Nucleus accumbens (tissue), 56 donors: ENCODE measurements at places on chromosomes 11 and 22.

DNA sequence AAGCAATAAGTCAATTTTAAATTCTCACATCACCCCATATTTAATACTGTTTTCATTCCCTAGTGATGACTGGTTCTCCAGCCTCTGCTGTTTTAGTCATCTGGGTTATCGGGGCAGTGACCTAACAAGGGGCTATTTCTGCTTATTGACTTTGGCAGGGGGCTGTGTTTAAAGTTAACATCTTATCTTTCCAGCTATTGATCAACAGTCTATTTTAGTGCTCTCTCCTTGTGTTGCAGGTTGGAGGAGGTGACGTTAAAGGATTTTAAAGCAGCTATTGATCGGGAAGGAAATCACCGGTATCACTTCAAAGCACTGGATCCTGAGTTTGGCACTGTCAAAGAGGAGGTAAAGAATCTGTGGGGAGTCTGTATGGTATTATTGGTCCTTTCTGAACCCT lies 7.7 kb upstream of the DLAT start:
- no peak for DNase-seq

DNA sequence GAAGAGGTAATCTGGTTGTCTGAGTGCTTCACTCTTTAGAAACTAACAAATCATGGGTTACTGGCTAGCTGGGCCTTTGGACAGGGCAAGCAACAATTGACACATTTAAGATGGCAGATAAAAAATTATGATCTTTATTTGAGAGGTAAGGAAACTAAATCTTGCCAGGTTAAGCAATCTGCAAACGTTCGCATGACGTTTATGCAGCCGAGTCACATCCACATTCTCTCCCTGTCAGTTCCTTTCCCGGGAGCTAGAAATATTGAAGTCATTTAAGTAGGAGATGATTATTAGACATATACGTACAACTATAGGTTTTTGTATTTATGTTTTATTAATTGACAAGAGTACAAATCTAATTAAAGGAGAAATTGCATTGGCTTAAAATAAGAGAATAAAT lies 57.4 kb upstream of the RCN1 start:
- no peak for DNase-seq

DNA sequence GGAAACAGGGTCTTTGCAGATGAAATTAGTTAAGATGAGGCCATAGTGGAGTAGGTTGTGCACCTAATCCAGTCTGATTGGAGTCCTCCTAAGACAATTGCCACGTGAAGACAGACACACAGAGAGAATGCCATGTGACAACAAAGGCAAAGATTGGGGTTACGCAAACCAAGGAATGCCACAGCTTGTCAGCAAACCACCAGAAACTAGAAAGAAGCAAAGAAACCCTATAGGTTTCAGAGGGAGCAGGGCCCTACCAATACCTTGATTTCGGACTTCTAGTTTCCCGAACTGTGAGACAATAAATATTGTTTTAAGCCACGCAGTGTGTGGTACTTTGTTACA lies 8.2 kb upstream of the LAYN start:
- DNase-seq: no peak

DNA sequence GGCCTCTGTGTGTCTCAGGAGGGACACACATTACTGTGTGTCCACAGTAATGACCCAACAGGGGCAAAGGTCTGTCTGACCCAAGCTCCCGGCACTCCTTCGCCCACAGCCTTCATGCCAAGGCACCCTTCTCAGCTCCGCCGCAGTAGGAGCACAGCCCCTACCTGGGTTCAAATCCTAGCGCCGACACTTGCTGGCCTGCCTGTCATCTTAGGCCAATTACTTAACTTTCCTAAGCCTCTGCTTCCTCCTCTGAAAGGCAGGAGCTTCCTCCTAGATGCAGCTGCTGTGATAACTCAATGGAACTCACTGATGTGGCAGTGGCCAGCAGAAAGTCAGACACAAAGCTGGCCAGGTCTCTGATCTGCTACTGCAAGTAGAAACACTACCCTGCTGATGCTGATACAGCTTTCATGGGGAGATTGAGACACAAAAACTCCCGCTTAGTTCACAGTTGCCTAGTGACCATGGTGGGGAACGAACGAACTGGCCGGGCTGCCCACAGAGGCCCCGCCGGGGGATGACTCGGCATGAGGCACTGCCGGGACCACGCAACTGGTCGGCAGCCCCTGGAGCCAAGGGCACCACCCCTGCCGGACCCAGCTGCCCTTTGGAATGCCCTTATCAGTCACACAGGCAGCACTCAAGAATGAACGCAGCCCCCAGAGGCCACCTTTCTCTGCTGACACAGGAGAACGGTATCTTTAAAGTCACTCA lies 8.1 kb downstream of the EHD1 start:
- DNase-seq: no peak

DNA sequence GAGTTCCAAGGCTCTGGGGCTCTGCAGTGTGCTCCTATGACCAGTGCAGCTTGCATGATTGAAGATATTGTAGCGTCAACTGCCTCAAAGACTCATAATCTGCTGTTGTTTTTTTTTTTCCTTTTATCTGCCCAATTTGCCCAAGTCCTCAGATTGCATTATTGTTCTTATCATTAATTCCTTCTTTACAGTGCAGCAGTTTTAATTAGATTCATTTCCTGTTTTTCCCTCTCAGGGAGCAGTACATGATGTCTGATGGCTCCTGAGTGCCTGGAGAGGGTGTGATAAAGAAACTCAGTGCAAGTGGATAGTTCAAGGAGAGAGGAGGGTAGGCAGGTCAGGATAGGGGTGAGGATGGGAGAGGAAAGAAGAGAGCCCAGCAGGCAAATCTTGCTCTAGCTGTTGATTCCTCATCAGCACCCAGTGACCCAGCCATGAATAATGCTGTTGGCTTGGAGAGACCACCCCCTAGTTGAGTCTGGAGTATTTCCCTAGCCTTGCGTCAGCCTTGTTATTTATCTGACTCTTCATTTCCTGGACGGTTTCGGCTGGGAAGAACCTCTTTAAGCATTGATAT lies 219.6 kb upstream of the SESN3 start:
- DNase-seq: no peak

GRCh38 chr11:70924108-70924507 lies 328.3 kb downstream of the SHANK2 start:
- DNase-seq: no peak

- no peak for DNase-seq
Observed at GRCh38 chr11:10091314-10092045, 202.5 kb downstream of the SBF2 start.

GRCh38 chr11:93653080-93653479 lies 8.4 kb upstream of the CEP295 start:
- no peak for DNase-seq

- DNase-seq: no peak
Observed at GRCh38 chr11:14300661-14301304, 58.2 kb downstream of the RRAS2 start.

- DNase-seq: no peak
Observed at GRCh38 chr11:69999721-70000120, 78.4 kb upstream of the ANO1 start.

DNA sequence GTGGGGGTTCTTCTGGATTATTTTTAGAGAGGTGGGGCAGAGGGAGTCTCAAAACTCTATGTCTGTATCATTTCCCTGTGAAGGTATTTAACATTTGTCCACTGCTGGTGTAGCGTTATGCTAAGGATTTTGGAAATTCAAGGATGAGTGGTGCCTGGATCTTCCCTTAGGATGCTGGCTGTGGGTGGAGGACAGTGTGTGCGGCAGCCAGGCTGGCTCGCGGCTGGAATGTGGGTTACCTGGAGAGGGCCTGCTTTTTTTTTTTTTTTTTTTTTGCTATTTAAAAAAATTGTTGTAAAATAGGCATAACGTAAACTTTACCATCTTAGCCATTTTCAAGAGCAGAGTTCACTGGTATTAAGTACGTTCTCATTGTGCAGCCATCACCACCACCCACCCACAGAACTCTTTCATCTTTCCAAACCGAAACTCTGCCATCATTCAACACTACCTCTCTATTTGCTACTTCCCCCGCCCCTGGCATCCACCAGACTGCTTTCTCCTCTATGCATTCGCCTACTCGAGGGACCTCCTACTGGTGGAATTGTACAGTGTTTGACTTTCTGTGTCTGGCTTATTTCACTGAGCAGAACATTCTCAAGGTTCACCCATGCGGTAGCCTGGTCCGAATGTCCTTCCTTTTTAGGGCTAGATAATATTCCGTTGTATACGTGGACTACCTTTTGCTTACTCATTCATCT lies 67.1 kb downstream of the PARVB start:
- no peak for DNase-seq

GRCh38 chr11:29527391-29527936 lies 489.4 kb downstream of the KCNA4 start:
- no peak for DNase-seq

DNA sequence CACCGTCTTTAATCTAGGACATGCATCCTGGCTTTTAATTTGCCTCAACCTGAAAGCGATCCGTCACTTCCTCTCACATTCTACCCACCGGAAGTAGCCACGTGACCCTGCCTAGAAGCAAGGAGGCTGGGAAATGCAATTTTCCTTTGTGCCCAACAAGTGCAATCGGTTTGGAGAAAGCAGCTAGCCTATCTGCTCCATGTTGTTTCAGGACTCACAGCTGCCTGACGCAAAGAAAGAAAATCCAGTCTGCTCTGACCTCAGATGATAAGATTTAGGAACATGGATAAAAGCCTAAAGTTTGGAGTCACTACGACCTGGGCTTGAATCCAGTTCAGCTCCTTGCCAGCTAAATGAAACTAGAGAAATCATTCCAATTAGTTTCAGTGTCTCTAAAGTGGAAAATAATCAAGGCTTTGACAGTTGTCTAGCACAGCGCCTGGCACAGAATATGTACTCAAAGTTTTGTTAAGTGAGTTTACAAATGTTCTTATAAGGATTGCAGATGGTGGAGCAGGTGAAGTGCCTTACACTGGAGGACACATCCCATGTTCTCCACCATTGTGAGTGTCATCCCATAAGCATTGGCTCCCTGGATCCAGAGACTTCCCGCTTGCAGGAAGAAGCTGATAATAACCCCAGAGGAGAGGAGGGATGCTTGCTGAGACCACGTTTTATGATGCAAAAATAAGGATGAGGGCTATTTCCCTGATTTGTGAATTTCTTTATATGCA lies 553.7 kb downstream of the MN1 start:
- DNase-seq: no peak

- no peak for DNase-seq
Observed at GRCh38 chr22:22689621-22690345, 45.4 kb downstream of the GGTLC2 start.

GRCh38 chr11:1484695-1485503 lies 1.7 kb downstream of the MOB2 start:
- no peak for DNase-seq

GRCh38 chr11:61837411-61838005 lies 9.4 kb downstream of the FADS2 start:
- DNase-seq: no peak

GRCh38 chr11:88284336-88285050 lies 53.0 kb downstream of the CTSC start:
- DNase-seq: no peak

- no peak for DNase-seq
Observed at GRCh38 chr22:19466126-19466716, 12.8 kb downstream of the UFD1 start.

DNA sequence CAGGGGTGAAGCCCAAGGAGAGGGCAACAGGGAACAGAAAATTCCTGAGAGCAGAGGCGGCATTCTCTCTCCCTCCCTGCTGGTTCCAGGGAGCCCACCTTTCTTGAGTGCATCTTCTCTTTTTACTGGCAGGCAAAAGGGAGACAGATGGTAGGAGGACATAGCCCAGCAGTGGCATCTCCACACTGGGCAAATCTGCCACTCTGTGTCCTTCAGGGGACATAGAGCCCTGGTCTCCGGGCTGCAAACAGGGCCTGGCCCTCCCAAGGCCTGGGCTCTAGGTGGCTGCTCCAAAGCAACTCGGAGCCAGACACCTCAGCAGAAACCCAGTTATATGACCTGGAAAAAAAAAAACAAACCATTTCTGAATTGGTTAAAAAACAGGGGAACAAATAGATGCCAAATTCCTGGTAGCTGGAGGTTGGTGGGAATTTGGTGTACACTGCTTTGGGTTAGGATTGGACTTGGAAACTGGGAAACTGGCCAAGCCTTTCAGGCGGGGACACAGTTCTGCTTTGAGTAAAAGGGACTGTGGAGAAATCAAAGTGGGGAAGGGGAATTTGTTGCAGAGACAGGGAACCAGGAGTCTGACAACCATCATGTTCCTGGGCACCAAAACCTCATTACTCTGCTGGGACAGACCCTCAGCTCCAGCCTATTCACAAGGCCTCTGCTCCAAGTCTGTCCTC lies 23.6 kb upstream of the DKK3 start:
- no peak for DNase-seq

DNA sequence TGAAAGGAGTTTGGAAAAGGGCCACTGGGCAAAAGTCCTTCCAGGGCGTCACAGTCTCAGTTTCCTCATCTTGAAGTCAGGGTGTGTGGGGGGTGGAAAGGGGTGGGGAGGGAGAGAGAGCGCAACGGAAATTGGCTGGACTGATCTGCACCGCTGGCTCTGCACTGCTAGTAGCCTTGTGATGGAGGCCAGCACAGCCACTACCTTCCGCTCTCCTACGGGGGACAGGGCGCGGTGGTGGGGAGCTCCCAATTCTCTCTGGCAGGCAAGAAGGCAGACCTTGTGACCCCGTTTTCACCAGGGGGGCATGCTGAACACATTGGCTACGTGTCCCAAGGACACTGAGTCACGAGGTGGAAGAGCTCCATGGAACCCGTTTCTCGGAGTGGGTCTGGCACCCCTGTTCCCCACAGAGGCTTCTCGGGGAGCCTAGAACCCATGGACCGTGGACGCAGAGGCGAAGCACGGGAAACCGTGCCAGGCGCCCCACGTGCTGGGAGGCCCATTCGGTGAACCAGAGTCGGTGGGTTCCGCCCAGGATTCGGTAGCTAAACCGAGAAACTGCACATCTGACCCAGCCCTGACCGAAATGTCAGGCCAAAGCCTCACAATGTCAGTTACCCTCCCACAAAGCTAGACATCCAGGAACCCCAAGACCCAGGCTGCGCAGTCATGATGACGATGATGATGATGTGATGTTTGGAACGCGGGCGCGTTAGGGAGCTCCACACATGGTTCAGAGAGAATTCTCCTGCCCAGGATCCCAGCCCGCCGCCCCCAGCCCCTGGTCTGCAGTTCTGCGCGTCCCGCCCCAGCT lies 28.3 kb upstream of the WNT11 start:
- DNase-seq: peak; percentile 33

- DNase-seq: no peak
Observed at GRCh38 chr11:75577207-75577606, 15.2 kb downstream of the SERPINH1 start.

DNA sequence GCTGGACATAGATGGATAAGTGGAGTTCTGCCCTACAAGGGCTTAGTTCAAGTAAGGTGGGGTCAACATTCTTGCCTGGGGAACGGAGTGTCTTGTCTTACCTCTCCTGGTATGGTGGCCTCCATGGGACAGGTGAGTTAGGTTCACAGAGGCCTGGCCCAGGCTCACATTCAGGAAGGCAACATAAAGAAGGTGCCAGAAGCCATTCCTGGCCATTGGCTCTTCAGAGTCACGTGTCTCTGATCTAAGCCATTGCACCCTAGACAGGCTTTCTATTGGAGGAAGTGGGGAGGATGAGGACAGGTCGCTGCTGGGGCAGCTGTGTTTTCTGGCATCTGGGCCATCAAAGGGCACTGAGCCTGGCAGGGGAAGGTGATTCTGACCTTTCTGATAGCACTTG lies 14.8 kb downstream of the LMO2 start:
- no peak for DNase-seq

- DNase-seq: no peak
Observed at GRCh38 chr11:8220261-8221045, 43.2 kb downstream of the LMO1 start.
